ENCODE measurements at places on chromosomes 13 and 19. TPM values are rescaled to one million over a fixed set of nuclear protein-coding genes. Genes with fewer than 3 reads are reported as not detected.

ZNF526 gene
- 15.7 TPM for total RNA-seq

C13orf46 gene
- not detected for total RNA-seq

PNMA8B gene
- under 0.01 TPM for total RNA-seq

GSX1 gene
- not detected for total RNA-seq

LPAR6 gene
- 28.9 TPM for total RNA-seq

ELANE gene
- total RNA-seq = not detected

ARHGAP33 gene
- total RNA-seq = 3.3 TPM

FGF21 gene
- not detected for total RNA-seq

ZNF439 gene
- 3.4 TPM for total RNA-seq

ZNF808 gene
- 23.1 TPM for total RNA-seq

ACER1 gene
- not detected for total RNA-seq

MUC16 gene
- total RNA-seq = not detected

EXOC3L2 gene
- 1.6 TPM for total RNA-seq

ERICH6B gene
- not detected for total RNA-seq

POSTN gene
- total RNA-seq = 29.3 TPM

TRPC4 gene
- total RNA-seq = 0.98 TPM

YJEFN3 gene
- 0.48 TPM for total RNA-seq

ZNF90 gene
- 0.65 TPM for total RNA-seq

TEX101 gene
- total RNA-seq = not detected

CGB2 gene
- total RNA-seq = not detected

RDH8 gene
- not detected for total RNA-seq

SPHK2 gene
- total RNA-seq = 11.4 TPM

SHISA7 gene
- total RNA-seq = not detected

IFNL3 gene
- total RNA-seq = not detected

PRMT1 gene
- 388 TPM for total RNA-seq

LILRB1 gene
- not detected for total RNA-seq

ACP5 gene
- total RNA-seq = under 0.01 TPM

PSG3 gene
- total RNA-seq = not detected

CARD8 gene
- total RNA-seq = 140 TPM

KIR3DL1 gene
- total RNA-seq = not detected

ANGPTL8 gene
- total RNA-seq = not detected

CDX2 gene
- total RNA-seq = not detected

CYP2A7 gene
- not detected for total RNA-seq

SOHLH2 gene
- 0.19 TPM for total RNA-seq

ODAD3 gene
- total RNA-seq = not detected

KRTDAP gene
- total RNA-seq = not detected

MBD3 gene
- total RNA-seq = 101 TPM

RNF17 gene
- not detected for total RNA-seq

URAD gene
- not detected for total RNA-seq
